ENCODE measurements at places on chromosomes 5 and 9.
A peak's percentile ranks its signal among the peaks of the same experiment; 100 is the strongest.

DNA sequence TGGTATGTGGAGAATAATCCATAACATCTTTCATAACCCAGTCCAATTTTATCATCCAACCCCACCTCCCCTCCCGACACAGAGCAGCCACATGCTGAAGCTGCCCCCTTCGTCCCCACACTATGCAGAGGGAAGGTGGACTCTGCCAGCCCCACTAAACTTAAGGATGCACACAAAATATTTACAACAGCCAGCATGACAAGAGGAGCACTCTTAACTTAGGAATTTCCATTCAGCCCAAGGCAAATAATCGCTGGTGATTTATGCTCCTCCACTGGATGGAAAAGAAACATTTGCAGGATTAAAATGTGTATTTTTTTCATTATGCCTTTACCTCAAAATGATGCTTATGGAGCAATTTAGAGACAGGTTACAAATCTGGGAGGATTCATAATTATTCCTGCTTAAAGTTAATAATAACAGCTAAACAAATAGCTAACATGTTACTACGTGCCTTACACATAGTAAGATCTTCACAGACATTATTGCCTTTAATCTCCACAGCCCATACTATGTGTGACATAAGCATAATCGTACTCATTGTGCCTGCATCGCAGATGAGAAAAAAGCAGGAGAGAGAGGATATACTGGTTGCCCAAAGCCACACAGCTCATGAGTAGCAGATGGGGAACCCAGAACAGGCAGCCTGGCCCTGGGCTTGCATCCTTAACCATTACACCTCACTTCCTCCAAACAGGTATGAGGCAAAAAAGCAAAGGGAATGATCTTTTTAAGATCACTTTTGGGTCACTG lies 92.6 kb downstream of the GLIS3 start:
- no peak overlapping the region for H3K4me3 ChIP-seq
- H3K36me3 ChIP-seq, result no peaks in the 10 kb centered on the region
- H3K4me1 ChIP-seq, result no peaks in the 10 kb centered on the region
- DNase-seq, result no peak
- no peak overlapping the region for H3K27ac ChIP-seq

DNA sequence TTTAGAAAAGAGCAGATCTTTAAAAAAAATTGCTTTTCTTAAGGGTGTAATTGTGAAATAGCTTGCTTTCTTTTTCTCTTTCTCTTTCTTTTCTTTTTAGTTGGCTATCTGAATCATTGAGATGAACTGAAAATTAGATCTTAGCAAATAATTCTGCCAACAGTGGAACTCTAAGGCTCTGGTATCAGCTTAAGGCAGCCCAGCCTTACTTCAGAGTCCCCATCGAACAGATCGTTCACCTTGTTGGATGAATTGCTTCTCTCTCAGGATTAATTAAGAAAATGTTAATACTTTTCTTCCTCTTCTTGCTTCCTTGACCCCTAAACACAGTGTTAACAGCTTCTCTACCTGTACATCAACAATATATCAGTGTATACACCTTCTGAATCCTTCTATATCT lies 92.1 kb downstream of the ZCCHC7 start:
- peaks cover 36% of the 10 kb centered on the region for H3K4me1 ChIP-seq
- H3K36me3 ChIP-seq, result peaks cover 16% of the 10 kb centered on the region
- H3K4me3 ChIP-seq, result no peak overlapping the region
- no peaks in the 10 kb centered on the region for H3K27me3 ChIP-seq

- peak overlapping the region; percentile 46 for H3K4me3 ChIP-seq
- peaks cover 79% of the 10 kb centered on the region for H3K4me1 ChIP-seq
- H3K27ac ChIP-seq, result peak overlapping the region; percentile 69
- peaks cover 33% of the 10 kb centered on the region for H3K36me3 ChIP-seq
- no peak for DNase-seq
These were observed 66.4 kb downstream of the PIK3R1 start for GRCh38 chr5:68282001-68282400.

GRCh38 chr5:160938532-160938931 lies 86.5 kb upstream of the ATP10B start:
- H3K27ac ChIP-seq, result no peak overlapping the region
- DNase-seq, result no peak
- no peaks in the 10 kb centered on the region for H3K27me3 ChIP-seq
- no peaks in the 10 kb centered on the region for H3K4me1 ChIP-seq
- H3K4me3 ChIP-seq, result no peak overlapping the region

GRCh38 chr9:121518634-121519033 lies 19.0 kb upstream of the GGTA1 start:
- DNase-seq, result no peak
- H3K36me3 ChIP-seq, result no peaks in the 10 kb centered on the region
- H3K4me1 ChIP-seq, result no peaks in the 10 kb centered on the region
- no peak overlapping the region for H3K4me3 ChIP-seq
- peaks cover 5% of the 10 kb centered on the region for H3K27me3 ChIP-seq

- DNase-seq, result no peak
- no peaks in the 10 kb centered on the region for H3K4me1 ChIP-seq
- H3K27me3 ChIP-seq, result no peaks in the 10 kb centered on the region
- H3K4me3 ChIP-seq, result no peak overlapping the region
These were observed 233.6 kb upstream of the SLC24A2 start for GRCh38 chr9:20022410-20022809.

DNA sequence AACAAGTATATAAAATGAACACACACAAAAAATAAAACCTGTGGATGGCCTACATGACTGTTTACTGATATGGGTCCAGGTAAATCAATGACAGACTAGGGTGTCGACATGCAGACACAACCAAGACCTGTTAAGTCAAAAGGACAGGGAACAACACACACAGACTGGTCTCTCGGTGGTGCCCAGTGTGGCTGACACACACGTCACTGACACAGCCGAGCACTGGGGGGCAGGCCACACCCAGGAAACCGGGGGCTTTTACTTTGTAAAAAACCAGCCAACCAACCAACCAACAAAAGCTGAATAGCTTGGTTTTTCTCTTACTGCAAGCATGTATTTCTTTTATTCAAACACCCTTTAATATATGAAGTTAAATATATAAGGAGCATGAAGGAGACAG lies 5.0 kb downstream of the FAM163B start:
- no peaks in the 10 kb centered on the region for H3K36me3 ChIP-seq
- no peak overlapping the region for H3K27ac ChIP-seq
- peaks cover 17% of the 10 kb centered on the region for H3K27me3 ChIP-seq
- no peak overlapping the region for H3K4me3 ChIP-seq
- DNase-seq, result peak; percentile 58

DNA sequence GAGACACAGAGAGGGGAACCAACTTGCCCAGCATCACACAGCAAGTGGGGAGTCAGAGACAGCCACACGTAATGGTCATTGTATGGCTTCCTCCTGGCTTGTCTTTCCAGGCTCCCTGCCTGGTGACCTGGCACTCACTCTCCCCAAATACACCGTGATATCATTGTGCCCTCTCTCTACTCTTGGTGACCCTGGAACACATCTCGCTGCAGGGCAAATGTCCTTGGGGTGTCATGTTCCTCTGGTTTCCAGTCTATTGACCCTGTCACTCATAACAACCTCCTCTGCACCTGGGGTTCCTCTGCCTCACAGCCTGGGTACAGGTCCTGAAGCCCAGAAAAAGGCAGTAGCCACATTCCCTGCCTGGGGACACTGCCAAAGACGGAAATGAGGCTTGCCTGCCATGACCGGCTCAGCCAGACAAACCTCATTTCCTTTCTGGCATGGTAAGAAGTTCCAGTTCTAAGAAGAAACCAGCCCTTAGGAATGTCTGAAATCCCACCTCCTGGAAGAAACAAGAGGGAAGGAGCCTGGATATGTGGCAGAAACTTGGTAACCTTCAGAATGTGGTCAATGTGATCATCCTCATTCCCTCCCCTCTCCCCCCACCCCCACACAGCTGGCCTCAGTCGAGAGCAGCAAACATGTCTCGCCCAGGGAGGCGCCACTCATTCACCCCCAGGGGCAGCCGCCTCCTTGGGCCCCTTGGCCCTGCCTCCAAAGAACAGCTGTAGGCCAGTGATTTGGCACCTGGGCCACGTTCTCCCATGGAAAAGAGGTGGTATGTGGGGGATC lies 30.6 kb upstream of the SMU1 start:
- H3K27ac ChIP-seq, result no peak overlapping the region
- peaks cover 3% of the 10 kb centered on the region for H3K36me3 ChIP-seq
- H3K4me1 ChIP-seq, result peaks cover 11% of the 10 kb centered on the region
- no peaks in the 10 kb centered on the region for H3K27me3 ChIP-seq
- DNase-seq, result no peak
- no peak overlapping the region for H3K4me3 ChIP-seq

- peaks cover 2% of the 10 kb centered on the region for H3K27me3 ChIP-seq
- no peak for DNase-seq
- no peak overlapping the region for H3K27ac ChIP-seq
- H3K4me1 ChIP-seq, result no peaks in the 10 kb centered on the region
These were observed 10.0 kb upstream of the PSAT1 start for GRCh38 chr9:78286946-78287388.

GRCh38 chr5:16057277-16057676 lies 122.3 kb downstream of the MARCHF11 start:
- DNase-seq, result no peak
- H3K27ac ChIP-seq, result no peak overlapping the region
- no peaks in the 10 kb centered on the region for H3K27me3 ChIP-seq
- no peaks in the 10 kb centered on the region for H3K36me3 ChIP-seq

DNA sequence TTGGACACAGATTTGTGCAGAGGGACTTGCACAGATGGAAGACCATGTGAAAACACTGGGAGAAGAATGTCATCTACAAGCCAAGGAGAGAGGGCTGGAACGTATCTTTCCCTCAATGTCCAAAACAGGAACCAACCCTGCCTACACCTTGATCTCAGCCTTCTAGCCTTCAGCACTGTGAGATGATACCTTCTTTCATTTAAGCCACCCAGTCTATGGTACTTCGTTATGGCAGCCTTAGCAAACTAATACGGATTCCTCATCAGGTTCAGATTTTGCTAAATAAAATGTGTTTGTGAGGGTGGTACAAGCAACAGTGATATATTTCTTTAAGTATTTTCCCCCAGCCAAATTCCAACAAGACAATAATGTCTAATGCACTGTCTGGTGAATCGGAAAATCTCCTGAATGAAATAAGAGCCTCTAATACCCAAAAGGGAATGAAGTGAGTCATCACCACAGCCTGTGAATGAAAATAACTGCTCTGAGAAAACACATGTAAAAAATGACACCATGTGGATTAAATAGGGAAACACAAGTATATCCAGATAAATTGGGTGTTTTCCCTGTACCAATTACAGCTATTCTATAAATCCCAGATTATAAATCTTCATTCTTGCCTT lies 182.8 kb upstream of the TARS1 start:
- H3K27ac ChIP-seq, result no peak overlapping the region
- H3K4me1 ChIP-seq, result no peaks in the 10 kb centered on the region
- peaks cover 1% of the 10 kb centered on the region for H3K27me3 ChIP-seq
- no peaks in the 10 kb centered on the region for H3K36me3 ChIP-seq
- H3K4me3 ChIP-seq, result no peak overlapping the region
- DNase-seq, result no peak

- H3K4me3 ChIP-seq, result no peak overlapping the region
- H3K4me1 ChIP-seq, result peaks cover 15% of the 10 kb centered on the region
- DNase-seq, result no peak
- no peak overlapping the region for H3K27ac ChIP-seq
These were observed 9.5 kb downstream of the NUDT2 start for GRCh38 chr9:34338665-34339385.

DNA sequence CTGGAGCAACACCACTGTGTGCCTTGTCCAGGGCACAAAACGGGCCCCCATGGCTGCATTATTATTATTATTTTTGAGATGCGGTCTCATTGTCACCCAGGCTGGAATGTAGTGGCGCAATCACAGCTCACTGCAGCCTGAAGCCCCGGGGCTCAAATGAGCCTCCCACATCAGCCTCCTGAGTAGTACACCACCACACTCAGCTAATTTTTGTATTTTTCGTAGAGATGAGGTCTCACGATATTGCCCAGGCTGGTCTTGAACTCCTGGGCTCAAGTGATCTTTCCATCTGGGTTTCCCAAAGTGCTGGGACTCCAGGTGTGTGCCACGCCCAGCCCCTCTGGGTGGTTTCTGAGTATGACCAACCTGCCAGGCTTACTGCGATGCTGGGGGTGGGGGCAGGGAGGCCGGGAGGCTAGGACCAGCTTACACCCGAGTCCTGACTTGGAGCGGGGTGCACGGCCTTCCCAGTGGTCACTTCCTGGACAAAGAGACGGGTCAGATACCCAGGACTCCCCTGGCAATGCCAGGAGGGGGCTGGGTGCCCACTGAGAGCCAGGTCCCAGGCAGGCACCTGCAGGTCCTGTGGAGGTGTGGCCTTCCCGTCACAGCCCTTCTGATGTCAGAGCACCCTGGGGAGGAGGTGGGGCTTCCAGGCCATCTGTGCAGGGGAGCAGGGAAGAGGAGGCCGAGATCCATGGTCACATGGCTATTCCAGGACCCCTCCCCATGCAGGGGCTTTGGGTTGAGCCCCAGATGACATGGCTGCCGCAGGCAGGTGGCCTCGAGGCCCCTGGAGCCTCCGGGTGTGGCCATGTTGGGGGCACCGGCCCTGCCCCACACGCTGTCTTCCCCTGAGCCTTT lies 8.3 kb upstream of the NRARP start:
- no peaks in the 10 kb centered on the region for H3K36me3 ChIP-seq
- H3K27me3 ChIP-seq, result no peaks in the 10 kb centered on the region
- no peak for DNase-seq
- H3K27ac ChIP-seq, result no peak overlapping the region

DNA sequence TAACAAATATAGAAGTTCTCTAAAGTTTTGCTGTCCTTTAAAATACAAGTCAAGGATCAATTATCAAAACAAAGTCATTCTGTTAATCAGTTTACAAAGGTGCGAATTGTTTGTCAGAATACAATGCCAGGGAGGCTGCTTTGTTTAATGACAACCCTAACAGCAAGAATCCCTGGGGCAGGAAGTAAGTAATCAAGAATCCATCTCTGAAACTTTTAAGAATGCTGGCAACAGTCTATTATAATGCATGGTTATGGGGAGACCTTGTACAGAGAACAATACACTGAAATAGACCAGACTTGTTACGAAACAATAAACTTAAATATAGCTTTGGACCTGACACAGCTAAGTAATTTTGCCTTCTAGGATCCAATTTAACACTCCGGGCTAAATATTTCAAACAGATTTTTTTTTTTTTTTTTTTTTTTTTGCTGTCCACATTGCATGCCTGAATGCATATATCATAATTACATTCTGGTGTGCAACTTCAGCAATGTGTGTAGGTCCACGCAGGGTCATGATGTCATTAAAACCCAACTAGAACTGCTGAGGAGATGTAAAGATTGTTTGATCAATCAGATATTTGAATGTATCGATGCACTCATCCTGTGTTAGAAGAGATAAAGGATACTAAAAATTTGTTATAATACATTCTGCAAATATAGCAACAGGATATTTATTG lies 421.3 kb downstream of the CETN3 start:
- no peaks in the 10 kb centered on the region for H3K27me3 ChIP-seq
- no peak overlapping the region for H3K4me3 ChIP-seq
- no peak overlapping the region for H3K27ac ChIP-seq
- H3K4me1 ChIP-seq, result no peaks in the 10 kb centered on the region
- no peaks in the 10 kb centered on the region for H3K36me3 ChIP-seq
- no peak for DNase-seq

- no peaks in the 10 kb centered on the region for H3K27me3 ChIP-seq
- H3K27ac ChIP-seq, result no peak overlapping the region
- no peaks in the 10 kb centered on the region for H3K36me3 ChIP-seq
- no peak for DNase-seq
- no peaks in the 10 kb centered on the region for H3K4me1 ChIP-seq
These were observed 183.4 kb downstream of the HINT1 start for GRCh38 chr5:130981663-130982062.
